LoVo (cell line): ENCODE measurements at places on chromosomes 5 and 9.

GRCh38 chr9:124087226-124087625 lies 75.7 kb downstream of the LHX2 start:
- no peak for DNase-seq

- DNase-seq: no peak
Observed at GRCh38 chr9:34521406-34522045, 1.3 kb downstream of the ENHO start.

DNA sequence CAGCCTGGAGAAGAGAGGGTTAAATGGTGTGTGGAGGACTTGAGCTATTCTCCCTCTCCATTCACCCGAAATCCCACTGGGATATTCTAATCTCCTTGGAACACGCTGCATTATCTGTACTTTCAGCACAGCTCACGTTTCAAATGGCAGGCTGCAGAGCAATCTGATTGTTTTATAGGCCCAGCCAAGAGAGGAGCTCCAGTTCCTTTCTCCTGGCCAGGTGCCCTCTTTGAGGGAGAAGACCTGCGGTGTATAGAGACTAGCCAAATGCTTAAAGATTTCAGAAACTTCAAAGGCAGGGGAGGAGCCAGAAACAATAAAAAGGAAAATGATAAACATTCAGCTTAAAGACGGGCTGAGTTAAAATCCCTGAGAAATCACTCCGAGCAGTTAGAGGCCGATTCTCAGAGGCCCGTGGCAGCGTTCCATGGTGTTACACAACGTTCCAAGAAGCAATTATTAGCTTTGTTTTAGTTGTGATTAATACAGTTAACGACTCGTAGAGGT lies 564.0 kb upstream of the KLF4 start:
- peak; percentile 70 for DNase-seq

- DNase-seq: no peak
Observed at GRCh38 chr9:84856181-84856632, 186.7 kb downstream of the NTRK2 start.

GRCh38 chr9:119544492-119544891 lies 175.3 kb upstream of the BRINP1 start:
- no peak for DNase-seq
